ENCODE measurements at places on chromosomes 3 and 15.

GRCh38 chr3:183377307-183377959, 51.0 kb downstream of the MCF2L2 start:
- DNase-seq = no peak

- DNase-seq = no peak
Observed at GRCh38 chr3:187210545-187211327, 13.4 kb downstream of the RTP1 start.

DNA sequence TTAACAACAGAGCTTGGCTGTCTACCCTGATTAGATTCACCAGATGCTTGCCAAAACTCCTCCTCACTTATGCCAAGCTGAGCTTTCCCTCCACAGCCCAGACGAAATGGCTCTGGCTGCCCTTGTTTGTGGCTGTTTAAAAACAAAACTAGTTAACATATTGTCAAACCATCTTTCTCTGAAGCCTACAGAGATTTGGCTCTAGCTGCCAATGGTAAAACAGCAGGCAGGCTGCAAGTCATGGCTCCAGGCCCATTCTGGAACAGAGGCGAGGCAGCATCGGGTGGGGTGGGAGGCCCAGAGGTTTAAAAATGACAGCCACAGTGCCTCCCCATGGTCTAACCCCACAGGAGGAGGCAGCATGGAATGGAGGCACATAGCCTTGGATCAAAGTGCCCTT, 75.9 kb downstream of the SCN5A start:
- DNase-seq = no peak

DNA sequence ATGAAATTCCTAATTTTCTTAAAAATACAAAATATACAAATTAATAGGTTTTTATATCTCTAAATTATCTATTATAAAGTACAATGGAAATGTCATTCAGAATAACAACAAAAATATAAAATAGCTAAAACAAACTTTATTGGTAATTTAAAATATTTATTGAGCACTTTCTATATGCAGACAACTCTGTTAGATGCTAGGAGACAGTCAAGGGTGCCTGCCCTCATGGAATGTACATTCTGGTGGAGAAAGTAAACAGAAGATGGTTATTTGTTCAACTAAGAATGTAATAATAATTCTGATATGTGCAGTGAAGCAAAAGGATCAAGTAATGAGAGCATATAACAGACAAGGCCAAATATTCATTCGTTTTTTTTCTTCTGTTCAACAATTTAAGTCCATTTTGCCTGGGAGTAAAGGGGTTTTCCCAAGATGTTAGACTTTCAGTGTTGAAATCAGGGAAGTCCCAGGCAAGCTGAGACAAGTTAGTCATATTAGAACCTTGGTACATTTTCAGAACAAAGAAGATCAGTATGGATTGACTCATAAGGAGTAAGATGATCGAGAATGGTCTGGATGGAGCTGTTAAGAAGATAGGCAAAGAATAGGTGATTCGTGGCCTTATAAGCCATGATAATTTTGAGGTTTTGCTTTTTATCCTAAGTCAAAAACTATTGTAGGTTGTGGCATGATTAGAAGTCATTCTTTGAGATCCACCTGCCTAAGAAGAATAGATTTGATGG, 150.2 kb upstream of the MLF1 start:
- no peak for DNase-seq

GRCh38 chr15:25333049-25333448, 105.8 kb downstream of the UBE3A start:
- DNase-seq = no peak

DNA sequence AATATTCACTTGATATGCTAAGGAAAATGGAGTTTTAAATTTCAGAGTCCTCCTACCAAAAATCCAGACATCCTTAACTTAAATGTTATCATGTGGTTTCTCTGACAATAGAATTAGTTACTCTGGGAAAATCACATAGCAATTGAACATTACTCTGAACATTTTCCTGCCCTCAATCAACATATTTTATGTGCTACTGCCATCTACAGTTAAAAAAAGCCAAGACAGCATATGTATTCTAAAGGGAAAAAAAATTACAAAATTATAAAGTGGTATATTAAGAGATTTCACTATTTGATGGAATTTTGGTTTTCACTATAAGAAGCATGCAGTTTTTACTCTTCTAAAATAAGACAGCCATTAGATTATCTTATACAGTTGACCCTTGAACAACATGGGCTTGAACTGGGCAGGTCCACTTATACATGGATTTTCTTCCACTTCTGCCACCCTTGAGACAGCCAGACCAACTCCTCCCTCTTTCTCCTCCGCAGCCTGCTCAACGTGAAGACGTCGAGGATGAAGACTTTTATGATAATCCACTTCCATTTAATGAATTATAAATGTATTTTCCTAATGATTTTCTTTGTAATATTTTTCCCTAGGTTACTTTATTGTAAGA, 122.3 kb downstream of the ATP1B3 start:
- no peak for DNase-seq

- DNase-seq = no peak
Observed at GRCh38 chr3:66609660-66610561, 109.1 kb upstream of the LRIG1 start.

- DNase-seq = no peak
Observed at GRCh38 chr15:48823706-48824105, 12.8 kb upstream of the CEP152 start.

DNA sequence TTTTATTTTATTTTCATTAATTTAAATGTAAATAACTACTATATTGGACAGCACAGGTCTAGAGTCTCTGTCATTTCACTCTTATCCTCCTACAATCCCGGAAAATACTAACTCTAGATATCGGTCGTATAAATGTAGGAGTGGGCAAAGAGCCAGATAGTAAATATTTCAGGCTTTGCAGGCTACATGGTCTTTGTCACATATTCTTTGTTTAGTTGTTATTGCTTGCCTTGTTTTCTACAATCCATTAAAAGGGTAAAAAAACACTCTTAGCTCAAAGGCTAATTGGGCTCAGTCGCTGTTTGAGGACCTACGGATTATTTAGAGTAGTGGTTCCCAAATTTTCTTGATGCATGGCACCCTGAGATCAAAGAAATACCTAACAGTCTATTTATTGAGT, 1.7 kb downstream of the KNL1 start:
- no peak for DNase-seq

GRCh38 chr3:192365571-192365970, 361.8 kb downstream of the FGF12 start:
- DNase-seq = no peak

DNA sequence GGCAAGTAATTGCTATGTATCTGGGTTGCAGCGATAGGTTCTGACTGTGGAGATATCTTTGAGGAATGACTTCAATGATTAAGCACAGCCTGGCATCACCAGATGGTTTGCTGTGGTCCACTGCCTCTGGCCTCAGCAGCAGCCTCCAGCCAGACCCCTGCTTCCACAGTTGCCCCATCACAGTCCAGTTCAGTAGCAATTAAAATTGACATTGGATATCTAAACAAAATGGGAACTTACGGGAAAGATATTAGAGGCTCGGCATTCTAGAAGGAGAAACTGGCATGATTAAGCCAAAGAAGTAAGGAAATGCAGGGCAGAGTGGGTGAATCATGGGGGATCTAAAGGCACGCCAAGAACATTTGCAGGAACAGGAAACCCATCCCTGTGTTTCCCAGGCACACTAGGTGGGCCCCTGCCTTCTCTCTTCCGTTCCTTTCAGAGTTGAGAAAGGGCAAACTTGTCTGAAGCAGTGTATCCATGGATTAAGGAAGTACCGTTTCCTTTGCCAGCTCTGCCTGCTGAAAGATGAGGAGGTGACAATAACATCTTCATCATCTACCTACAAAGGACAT, 36.3 kb upstream of the SH3BP5 start:
- DNase-seq = no peak

DNA sequence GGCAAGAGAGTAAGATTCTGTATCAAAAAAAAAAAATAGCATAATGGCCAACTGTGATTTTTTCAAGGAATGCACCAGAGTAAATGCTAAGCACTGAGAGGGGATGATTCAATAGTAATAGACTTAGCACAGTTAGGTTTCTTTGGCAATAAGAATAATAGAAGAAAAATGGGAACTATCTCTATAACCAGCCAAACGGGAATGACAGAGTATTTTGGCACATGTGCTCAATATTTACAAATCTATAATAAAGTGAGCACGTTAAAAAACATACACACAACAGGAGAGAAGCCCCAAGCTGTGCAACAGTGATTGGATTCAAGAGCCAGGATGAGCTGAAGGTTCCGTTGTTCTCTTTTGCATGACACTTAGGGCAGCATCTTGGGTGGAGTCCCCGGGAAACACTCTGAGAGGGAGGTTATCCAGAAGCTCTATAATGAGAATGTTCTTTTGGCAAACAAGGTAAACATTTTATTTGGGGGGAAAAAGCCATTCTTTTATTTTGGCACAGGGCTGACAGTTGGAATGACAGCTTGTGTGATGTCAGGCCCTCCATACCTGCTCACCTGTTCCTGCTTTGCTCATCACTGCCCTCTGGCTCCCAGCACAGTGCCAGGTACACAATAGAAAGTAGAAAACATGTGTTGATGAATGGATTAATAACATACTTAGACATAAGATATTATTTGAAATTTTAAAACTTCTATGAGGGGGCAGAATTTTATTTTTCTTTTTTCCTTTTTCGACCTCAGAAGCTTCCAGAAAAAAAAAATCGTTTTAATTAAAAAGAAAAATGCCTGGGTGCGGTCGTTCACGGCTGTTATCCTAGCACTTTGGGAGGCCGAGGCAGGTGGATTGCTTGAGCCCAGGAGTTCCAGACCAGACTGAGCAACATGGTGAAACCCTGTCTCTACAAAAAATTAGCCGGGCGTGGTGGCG, 44.0 kb upstream of the MUC4 start:
- DNase-seq = no peak

- no peak for DNase-seq
Observed at GRCh38 chr3:42991341-42992315, 12.5 kb downstream of the GASK1A start.

- no peak for DNase-seq
Observed at GRCh38 chr15:70033529-70034140, 64.1 kb downstream of the TLE3 start.

GRCh38 chr3:115912372-115912771, 289.1 kb downstream of the GAP43 start:
- DNase-seq = no peak

DNA sequence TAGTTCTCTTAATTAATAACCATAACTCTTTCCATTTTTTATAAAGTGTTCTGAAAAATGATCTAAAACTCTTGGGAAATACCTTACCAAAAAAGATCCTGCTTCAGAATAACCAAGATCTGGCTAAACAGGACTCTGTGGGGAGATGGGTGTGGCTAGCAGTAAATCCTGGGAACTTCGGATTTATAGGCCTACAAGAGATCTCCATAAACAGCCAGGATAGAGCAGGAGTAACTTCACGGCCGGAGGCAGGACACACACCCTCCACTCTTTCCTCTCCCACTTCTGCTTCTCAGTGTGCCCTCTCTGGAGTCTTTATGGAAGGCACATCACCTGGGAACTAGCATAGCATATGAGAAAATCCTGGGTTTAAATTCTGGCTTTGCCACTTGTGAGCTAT, 309.4 kb upstream of the SOX2 start:
- DNase-seq = no peak

DNA sequence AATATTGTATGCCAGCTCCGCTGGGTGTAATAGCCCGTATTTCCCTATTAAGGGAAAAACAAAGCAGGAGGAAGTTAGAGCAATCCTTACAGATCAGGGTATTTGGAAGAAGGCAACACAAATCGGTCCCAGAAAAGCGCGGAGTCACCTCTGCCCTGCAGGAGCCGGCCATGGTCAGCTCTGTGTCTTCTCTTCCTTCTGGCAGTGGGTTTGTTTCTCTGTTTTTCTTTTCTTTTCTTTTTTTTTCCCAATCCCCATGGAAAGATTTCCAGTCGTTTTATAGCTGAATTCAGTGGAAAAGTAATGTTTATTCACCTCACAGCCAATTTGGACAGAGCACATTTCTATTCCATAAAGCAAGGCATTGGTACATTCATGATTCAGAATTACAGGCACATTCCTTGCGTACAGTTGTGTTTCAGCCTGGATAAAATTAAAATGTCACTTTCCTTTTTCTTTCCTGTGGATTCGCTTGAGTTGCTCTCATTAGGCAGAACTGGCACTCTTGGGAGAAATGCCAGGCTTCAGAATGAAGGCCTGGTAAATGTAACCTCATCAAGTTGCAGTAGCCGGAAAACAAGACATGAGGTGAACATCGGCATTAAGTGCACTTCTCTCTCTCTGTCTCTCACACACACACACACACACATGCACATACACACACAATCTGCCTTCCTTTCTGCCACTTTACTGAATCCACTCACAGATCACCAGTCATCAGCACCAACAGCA, 204.5 kb upstream of the UBE2E1 start:
- DNase-seq = no peak

DNA sequence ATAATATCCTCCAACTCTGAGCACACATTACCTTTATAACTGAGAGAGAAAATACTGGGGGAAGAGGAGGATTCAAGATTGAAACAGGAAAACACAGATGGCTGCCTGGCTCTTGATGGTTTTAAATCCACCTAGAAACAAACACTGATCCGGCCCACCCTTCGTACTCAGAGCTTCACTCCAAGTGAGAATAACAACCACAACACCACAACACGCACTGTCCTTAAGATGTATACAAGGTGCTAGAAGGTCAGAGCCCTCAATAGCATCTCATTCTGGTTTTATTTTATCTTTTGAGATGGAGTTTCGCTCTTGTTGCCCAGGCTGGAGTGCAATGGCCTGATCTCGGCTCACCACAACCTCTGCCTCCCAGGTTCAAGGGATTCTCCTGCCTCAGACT, 9.9 kb downstream of the IP6K2 start:
- no peak for DNase-seq

- DNase-seq = no peak
Observed at GRCh38 chr3:72563690-72564370, 284.4 kb downstream of the SHQ1 start.
